ENCODE measurements at places on chromosomes 1 and 21. TPM values are rescaled to one million over a fixed set of nuclear protein-coding genes. Genes with fewer than 3 reads are reported as not detected.

- DNase-seq = no peak
Measured at GRCh38 chr1:212539737-212540430, 68.7 kb upstream of the ATF3 start.

DNA sequence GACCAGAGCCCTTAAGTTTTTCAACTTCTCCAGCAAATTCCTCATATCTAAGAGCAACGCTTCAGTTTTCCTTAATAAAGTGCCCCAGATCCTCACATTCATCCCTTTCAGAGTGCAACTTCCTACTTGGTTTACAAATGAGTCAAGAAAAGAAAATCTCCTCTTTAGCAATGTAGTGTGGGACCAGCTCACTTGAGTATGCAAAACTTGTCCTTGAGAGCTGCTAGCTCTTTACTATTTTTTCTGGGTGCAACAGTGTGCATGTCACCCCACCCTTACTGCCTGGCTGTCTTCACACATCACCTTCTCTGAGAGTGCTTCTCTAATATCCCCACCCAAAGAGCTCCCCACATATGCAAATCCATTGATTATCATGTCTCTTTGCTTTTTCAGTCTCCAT lies 203.1 kb upstream of the CAMK1G start:
- no peak for DNase-seq

GRCh38 chr1:29490204-29490934 lies 254.0 kb downstream of the PTPRU start:
- DNase-seq = no peak

DNA sequence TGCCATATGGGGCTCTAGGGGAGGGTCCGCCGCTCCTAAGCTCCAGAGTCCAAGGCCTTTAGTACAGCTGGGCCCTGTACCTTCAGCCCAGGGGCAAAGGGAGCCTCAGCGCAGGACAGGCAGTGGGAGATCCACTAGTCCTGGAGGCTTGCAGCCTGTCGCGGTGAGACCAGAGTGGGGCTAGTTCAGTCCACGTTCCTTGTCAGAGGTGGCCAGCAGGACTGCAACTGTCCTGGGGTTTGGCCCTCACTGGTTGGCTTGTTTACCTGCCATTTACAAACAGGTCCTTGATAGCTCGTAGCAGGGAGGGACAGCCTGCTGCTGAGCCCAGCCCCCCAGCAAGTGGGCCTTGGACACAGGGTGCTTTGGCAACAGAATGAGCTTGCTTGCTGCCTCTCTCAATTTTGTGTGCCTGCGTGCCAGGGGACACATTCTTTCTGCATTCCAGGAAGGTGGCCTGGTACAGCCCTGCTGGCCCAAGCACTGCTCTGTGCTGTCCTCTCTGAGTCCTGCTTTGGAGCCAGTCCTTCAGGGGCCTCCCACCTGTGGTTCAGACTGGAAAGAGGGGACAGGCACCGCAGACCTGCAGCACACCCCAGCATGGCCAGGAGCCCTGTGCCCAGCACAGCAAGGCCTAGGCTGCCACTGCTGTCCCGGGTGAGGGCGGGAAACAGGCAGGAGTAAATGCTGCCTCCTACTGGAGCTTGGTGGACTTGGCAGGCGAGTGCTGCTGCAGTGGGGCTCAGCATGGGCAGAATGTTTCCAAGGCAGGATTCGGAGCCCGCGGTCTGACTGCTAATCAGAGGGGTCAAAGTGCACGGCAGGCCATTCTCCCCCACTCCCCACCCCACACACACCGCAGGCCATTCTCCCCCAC lies 15.2 kb downstream of the H6PD start:
- DNase-seq = no peak

DNA sequence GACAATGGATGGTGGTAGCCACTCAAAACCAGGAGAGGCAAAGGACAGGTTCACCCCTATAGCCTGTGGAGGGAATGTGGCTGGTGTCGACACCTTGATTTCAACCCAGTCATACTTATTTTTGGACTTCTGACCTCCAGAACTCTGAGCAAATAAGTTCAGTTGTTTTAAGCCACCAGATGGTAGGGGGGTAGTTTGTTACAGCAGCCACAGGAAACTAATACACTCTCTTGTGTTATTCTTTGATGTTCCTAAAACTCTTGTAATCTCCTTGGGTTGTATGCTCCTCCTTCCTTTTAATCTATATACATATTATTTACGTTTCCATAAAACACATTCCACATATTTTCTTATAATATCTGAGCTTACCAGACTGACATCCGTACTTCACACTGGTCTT lies 65.9 kb downstream of the ZBTB18 start:
- DNase-seq = no peak

- DNase-seq = no peak
Measured at GRCh38 chr1:233211595-233211994, 83.9 kb downstream of the PCNX2 start.

DNA sequence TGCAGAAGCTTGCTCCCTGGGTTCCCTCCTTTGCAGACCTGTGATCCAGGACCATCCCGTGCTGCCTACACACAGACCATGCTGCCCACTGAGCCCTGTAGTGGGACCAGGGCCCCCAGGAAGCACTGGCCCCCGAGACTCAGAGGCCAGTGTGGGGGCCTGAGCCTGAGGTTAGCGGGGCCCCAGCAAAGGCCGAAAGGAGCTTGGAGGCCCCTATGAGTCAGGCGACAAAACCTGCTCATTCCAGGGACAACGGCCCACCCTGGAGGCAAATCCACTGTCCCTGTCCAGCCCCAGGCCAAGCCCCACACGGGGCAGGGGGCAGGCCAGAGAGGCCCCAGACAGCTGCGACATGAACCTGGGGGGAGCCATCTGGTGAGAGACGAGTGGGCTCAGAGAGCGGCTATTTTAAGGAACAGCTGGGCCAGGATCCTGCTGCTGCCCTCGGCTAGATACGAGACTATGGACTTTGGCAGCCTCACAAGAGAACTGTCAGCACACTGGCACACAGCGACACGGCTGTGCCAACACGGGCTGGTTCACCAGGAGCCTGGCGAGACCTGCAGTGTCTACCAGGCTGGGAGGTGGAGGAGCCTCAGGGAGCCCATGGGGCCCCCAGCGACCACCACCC lies 74.7 kb downstream of the ARHGEF16 start:
- DNase-seq = no peak

CLCA4 gene
- not detected for total RNA-seq

- DNase-seq = no peak
Measured at GRCh38 chr1:28236656-28237322, 865 bp downstream of the ATP5IF1 start.

DNA sequence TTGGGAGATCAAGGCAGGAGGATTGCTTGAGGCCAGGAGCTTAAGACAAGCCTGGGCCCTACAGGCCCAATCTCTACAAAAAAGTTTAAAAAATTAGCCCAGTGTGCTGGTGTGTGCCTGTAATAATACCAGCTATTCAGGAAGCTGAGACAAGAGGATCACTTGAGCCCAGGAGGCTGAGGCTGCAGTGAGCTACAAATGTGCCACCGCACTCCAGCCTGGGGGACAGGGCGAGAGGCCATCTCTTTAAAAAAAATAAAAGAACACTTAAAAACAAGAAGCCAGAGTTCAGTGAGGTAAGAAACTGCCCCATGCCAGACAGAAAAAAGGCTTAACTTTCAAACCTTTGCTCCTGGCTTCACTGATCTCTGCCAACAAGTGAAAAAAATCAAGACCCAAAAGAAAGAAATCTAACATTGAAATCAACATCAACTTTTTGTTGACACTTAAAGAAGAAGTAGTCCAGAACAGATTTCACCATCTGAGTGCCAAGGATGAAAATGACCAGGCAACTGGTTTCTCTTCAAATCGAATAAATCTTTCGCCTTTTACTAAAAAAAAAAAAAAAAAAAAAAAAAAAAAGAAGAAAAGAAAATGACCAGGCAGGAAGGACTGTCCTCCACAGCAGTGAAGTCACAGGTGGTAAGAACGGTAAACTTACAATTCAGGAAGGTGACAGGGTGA lies 51.2 kb downstream of the SLC45A1 start:
- no peak for DNase-seq

DNA sequence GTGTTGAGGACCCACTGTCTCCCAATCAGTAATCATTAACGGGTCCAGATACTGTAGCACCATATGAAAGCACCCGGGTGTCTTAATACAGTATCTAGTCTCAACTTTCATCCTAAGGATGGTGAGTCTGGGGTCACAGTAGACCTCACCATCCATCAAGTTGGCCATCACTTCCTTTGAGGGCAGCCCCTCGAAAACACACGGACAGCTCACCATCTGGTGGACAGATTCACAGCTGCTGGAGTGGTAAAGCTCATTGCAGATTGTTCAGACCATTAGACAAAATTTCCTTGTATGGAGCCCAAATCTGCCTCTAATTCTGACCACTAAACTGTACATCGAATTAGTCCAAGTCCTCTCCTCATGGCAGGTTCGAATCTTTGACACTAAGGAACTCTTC lies 123.1 kb downstream of the PGBD5 start:
- DNase-seq = no peak

SDHC gene
- total RNA-seq = 12.7 TPM
